Epithelial cell of proximal tubule (primary cell): ENCODE measurements at places on chromosomes 12 and 14.

DNA sequence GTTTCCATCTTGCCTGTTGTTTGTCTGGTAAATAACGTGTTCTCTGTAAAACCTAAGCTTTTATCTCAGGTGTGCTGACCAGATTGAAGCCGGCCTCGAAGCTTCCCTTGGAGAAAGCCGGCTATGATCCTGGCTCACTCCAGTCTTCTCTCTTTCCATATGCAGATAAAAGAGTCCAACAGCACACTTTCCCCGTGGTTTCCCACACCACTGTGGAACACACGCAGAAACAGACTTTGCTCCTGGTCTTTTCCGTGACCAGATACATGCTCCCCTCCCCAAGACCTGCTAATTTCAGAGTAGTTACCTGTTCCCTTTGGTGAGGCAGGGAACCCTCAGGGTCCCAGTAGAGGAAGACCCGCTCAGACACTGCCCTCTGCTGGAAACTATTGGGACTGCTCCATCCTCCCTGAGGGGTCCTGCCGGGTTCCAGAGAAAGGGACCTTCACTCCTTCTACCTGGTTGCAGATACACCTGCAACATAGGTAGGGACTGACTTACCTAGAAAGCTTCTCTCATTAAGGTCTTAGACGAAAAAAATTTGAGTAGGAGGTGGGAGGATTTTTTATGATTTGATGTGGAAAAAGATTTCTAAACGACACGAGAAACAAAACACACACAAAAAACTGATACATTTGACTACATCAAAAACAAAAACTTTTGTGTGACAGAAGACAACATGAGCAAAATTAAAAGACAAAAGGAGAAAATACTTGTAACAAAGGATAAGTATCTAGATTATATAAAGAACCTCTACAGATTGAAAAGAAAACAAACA is 415.4 kb upstream of the CCDC196 start:
- DNase-seq: no peak

DNA sequence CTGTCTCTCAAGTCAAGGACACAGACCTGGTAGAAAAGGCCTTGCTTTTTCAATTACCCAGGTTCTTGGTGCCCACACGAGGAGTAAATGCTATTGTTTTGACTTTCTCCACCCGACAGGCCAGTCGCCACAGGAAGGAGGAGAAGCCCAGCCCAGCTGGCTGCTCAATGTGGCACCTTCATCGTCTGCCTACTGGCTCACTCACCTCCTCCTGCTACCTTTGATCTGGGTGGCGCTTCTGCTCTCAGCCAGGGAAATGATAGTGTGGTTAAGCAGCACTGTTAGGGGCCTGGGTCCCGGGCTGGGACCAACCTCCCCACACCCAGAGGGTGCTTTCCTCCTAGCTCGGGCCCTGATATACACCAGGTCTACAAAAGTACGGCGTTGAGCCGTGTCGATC is 75.0 kb upstream of the FZD10 start:
- DNase-seq: no peak

GRCh38 chr14:22887260-22887989 is 4.4 kb downstream of the REM2 start:
- peak; percentile 75 for DNase-seq

DNA sequence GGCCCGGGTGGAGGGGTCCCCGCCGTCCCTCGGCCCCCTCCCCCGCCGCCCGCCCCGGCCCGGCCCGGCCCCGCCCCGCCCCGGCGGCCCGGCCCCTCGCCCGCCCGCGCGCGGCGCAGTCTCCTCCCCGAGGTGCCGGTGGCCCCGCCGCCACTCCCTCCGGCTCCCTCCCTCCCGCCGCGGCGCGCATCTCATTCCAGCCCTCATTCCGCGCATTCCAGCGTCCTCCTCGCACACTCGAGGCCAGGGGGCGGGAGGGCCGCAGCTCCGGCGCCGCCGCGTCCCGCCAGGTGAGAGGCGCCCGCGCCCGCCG is at the start of gene TEAD4:
Gene TEAD4 (plus strand): TSS at position 206 of the 313 bp plus-strand sequence.
- DNase-seq: no peak

DNA sequence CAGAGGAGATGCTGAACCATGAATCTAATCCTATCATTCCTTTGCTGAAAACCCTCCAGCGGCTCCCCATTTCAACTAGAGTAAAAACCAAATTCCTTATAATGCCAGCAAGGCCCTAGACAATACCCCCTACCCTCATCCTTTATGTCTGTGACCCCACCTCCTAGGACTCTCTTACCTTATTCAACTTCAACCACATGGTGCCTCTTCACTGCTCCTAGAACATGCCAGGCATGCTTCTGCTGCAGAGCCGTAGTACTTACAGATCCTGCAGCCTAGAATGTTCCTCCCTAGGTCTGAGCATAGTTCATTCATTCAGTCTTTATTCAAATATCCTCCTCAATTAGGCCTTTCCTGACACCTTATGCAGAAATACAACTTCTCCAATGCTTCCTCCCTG is 54.9 kb downstream of the DCAF5 start:
- no peak for DNase-seq
